ENCODE measurements at places on chromosomes 5 and 9. TPM values are rescaled to one million over a fixed set of nuclear protein-coding genes. Genes with fewer than 3 reads are reported as not detected.

LPAR1 gene
- total RNA-seq, result 11.5 TPM

STC2 gene
- total RNA-seq, result 164 TPM

PCSK1 gene
- 0.48 TPM for total RNA-seq

NFX1 gene
- total RNA-seq, result 27.8 TPM

ERMP1 gene
- total RNA-seq, result 11.8 TPM

C5orf52 gene
- not detected for total RNA-seq

DNA sequence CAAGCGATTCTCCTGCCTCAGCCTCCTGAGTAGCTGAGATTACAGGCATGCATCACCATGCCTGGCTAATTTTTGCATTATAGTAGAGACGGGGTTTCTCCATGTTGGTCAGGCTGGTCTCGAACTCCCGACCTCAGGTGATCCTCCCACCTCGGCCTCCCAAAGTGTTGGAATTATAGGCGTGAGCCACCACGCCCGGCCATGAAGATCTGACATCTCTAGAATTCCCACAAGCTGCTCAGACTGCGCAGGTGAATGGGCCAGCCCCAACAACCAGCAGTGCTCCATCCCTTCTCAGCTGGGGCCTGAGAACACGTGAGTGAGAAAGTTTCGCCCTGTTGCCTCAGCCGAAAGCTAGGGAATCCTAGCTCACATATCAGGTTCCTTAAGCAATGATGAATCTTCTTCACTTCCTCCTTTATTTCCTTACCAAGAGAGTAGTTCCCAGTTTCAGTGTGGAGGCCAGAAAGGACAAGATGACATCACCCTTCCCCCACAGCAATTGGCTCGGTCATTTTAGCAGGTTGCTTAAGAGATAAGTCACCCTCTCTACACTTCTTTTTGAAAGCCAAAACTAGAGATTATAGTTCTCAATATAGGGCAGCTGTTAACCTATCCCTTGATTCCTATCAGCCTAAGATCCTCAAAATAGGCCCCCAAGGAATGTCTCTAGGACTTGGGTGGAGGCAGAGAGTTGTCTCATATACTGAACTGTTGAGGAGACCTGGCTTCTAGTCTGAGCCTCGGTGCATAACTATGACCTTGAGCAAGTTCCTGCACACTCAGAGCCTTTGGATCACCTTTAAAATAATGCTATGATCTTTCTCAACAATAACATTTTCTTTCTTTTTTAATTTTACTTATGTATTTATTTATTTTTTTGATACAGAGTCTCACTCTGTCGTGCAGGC lies 23.9 kb upstream of the PPP2CA start:
- no peak for DNase-seq

DNA sequence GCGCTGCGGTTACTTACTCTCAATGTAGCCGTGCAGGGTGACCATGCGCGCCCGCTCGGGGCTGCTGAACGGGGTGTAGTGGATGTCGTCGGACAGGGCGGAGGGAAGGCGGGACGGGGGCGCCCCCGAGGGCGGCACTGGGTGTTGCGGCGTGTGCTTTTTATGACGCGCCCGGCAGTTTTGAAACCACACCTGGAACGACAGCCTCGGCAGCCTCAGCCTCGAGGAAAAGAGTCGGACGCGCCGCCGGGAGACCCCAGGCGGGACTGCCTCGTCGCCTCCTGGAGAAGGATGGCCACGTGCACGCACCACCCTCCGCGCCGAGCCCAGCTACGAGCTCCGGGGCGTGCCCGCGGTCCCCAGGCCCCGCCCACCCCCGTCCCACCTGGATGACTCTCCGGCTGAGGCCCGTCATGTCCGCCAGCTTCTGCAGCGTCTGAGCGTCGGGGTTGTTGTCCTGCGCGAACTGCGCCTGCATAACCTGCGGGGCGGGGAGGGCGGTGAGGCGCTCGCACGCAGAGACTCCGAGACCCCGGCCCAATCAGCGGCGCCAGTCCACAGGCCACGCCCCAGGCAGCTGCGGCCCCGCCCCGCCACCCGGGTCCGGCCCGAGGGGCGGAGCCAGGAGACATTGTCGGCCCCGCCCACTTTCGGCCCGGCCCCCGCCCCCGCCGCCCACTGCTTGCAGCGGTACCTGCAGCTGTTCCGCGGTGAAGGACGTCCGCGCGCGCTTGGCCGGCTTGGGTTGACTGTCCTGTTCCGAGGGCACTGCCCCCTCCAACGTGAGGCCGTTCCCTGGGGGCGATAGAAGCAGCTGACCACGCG lies 15.0 kb downstream of the LHX6 start:
- no peak for DNase-seq

DNA sequence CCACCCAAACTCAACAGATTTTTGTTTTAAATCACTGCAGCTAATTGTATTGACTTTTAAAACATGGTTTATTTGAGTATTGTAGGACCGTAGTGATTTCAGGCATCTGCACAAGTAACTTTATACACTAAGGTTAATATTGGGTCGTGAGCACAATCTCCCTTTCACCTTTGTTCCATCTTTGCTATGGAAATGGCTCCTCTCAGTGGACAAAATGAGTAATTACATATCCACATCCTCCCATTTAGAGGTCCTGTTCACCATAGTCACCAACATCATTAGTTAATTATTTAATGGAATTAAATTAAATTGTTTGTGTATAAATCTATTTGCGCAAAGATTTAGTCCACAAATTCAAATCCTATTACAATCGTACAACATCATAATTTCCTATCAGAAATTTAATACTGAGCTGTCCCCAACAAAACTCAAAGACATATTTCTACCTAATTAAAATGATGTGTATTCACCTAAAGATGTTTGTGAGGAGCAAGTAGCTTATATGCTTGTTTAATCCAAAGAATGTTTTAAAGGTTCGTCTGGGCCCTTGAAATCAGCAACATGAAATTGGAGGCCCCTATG lies 173.0 kb upstream of the DAPK1 start:
- DNase-seq, result peak; percentile 26

DNA sequence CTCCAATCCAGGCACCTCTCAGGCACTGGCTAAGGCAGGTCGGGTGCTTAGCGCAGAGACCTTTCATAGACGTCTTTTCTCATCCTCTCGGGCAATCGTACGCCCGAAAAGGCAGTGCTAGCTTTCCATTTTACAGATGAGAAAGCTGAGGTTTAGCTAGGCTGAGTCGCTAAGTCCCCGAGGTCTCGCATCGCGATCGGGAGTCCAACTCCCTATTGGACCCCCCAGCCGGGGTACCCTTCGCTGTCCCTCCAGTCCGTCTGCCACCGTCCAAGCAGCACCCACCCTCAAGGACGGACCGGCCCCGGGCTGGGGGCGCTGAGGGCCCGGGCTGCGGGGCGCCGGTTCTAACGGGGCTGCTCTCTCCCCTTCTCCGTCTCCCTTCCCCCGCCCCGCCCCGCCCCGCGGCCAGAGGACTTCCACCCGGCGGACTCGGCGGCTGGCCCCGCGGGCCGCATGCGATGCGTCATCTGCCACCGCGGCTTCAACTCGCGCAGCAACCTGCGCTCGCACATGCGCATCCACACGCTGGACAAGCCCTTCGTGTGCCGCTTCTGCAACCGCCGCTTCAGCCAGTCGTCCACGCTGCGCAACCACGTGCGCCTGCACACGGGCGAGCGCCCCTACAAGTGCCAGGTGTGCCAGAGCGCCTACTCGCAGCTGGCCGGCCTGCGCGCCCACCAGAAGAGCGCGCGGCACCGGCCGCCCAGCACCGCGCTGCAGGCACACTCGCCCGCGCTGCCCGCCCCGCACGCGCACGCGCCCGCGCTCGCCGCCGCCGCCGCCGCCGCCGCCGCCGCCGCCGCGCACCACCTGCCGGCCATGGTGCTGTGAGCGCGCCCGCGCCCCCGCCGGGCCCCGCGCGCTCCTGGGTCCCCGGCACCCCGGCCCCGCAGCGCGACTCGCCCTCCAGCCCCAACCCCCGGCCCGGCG lies 12.5 kb upstream of the EXOSC2 start:
- peak; percentile 75 for DNase-seq

- peak; percentile 91 for DNase-seq
Observed at GRCh38 chr5:131679911-131680310, 44.9 kb upstream of the RAPGEF6 start.

GRCh38 chr5:169803077-169803981 lies 166.3 kb downstream of the DOCK2 start:
- DNase-seq, result peak; percentile 100

GRCh38 chr5:37799865-37800421 lies 39.9 kb downstream of the GDNF start:
- DNase-seq, result no peak

GRCh38 chr5:8363138-8363537 lies 494.2 kb downstream of the MTRR start:
- peak; percentile 50 for DNase-seq

GRCh38 chr5:170211575-170212334 lies 21.0 kb upstream of the C5orf58 start:
- no peak for DNase-seq

DNA sequence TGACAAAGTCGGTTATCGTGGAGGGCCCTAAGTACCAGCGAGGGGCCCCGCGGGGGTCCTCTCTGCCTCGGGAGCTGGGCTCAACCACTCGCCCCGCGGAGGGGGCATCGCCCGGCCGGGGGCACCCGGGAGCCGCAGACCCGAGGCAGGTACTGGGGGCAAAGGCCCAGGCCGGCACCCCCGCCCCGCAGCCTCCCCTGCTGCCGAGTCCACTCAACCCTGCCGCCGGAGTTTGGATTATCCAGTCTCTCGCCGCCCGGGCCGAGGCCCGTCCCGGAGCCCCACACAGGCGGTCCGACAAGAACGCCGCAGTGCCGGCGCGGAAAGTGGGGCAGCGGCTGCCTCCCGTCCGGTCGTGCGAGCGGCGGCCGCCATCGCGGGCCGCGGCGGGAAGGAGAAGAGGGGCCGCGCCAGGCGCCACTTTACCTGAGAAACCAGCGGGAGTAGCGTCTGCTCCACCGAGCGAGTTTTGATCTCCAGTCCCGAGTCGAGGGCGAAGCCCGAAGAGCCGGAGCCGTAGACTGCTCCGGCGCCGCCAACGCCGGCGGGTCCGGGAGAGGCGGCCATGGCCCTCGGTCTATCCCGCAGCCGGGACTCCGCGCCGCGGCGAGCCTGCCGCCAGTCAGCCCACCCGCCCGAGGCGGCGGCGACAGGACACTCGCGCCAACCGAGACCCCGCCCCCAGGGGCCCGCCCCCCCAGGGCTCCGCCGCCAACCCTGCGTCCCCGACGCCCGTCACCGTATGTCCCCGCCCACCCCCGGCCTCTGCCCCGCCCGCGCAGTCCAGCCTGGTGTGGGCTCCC lies at the start of gene CTNNAL1:
CTNNAL1 (minus strand) TSS at position 624 of the 803 bp plus-strand sequence; CDS start at position 567, 57 bp downstream.
- peak; percentile 65 for DNase-seq

DNA sequence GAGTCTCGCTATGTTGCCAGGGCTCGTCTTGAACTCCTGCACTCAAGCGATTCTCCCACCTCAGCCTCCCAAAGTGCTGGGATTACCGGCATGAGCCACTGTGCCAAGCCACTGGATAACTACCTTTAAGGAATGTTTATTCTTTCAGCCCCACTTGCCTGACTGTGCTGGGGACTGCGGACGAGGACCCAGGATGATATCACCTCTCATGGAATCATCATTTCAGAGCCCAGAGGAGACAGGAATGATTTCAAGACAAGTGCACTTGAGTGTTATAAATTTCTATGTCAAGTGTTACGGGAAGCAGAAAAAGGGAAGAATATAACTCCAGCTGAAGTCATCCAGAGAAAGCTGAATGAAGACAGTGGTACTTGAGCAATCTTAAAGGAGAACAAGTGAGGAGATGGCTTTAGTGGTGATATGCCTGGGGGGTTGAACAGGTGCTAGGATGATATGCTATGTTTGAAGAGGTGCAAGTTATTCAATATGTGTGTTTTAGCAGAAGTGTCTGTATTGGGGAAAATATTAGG lies 109.3 kb downstream of the DCP2 start:
- no peak for DNase-seq
